Stimulated activated CD4-positive, alpha-beta T cell treated with anti-CD3 and anti-CD28 coated beads, Interleukin-4, amount 100 ng/mL, for 1 hour (primary cell): ENCODE measurements at places on chromosomes 3 and 15.

GRCh38 chr3:133477487-133477886 lies 77.6 kb downstream of the BFSP2 start:
- DNase-seq, result no peak

DNA sequence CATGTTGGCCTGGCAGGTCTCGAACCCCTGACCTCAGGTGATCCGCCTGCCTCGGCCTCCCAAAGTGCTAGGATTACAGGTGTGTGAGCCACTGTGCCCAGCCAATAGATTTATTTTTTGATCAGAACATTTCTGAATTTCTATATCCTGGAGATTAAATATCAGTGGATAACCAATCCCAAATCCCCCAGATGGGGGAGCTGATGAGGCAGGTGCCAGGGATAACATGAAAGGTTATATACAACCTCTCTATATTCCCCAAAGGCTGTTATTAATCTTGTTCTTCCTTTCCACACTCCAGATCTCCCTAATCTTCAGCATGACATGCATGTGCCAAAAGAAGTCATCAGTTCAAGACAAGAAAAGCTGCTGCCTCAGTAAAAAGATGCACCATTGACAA lies 112.3 kb downstream of the WDR76 start:
- no peak for DNase-seq

- no peak for DNase-seq
Observed at GRCh38 chr3:18579661-18580060, 154.5 kb upstream of the SATB1 start.

DNA sequence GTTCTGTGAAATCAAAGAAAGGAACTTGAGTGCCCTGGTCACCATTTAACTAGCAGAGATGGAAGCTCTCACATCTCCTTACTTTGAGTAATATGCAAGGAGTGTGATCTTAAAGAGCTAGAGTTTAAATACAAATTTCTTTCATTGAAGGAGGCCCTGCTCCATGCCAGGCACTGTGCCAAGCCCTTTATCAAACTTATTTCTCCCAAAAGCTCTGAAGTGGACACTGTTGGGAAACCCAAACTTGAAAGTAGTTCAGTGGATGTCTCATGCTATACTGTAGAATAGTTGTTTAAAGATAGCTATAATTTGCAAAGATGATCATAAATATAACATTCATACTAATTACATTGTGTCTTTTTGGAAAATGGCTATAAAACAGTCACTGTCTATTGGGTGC lies 17.1 kb downstream of the GALNT15 start:
- DNase-seq, result no peak

GRCh38 chr15:98930576-98930975 lies 77.0 kb downstream of the PGPEP1L start:
- no peak for DNase-seq

DNA sequence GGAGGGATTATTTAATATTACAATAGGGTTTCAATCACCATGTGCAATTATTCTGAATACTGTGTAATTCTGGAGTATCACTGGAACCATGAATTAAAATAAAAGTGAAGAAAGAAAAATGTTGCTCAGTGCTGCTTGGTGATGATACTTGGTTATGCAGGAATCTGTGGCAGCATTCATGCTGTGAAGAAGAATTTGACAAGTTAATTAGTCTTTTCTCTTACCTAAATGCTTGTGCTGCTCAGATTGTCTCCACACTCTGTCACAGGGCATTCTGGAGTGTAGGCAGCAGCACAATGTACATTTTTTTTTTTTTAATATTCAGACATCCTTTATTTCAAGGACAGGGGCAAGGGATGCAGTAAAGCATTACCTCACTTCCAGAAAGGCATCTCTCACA lies 749.3 kb upstream of the CADM2 start:
- DNase-seq, result no peak

GRCh38 chr3:127988770-127989557 lies 63.3 kb upstream of the SEC61A1 start:
- no peak for DNase-seq

DNA sequence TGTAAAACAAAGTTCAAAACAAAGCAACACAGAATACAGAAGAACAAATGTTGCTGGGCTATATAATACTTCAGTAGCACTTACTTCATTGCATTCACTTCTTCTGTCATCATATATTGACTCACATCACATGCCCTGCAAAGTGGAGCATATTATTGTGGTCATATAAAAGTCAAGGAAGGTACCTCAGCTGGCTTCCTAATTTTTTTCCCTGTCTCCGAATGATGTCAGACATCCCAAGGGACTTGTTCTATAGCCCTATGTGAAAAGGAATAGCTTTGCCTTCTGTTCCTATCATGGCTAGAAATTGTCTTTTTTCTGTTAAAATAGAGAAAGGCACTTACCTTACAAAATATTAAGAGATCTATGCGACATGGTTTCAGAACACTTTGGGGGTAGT lies 109.4 kb downstream of the LRTM1 start:
- no peak for DNase-seq

DNA sequence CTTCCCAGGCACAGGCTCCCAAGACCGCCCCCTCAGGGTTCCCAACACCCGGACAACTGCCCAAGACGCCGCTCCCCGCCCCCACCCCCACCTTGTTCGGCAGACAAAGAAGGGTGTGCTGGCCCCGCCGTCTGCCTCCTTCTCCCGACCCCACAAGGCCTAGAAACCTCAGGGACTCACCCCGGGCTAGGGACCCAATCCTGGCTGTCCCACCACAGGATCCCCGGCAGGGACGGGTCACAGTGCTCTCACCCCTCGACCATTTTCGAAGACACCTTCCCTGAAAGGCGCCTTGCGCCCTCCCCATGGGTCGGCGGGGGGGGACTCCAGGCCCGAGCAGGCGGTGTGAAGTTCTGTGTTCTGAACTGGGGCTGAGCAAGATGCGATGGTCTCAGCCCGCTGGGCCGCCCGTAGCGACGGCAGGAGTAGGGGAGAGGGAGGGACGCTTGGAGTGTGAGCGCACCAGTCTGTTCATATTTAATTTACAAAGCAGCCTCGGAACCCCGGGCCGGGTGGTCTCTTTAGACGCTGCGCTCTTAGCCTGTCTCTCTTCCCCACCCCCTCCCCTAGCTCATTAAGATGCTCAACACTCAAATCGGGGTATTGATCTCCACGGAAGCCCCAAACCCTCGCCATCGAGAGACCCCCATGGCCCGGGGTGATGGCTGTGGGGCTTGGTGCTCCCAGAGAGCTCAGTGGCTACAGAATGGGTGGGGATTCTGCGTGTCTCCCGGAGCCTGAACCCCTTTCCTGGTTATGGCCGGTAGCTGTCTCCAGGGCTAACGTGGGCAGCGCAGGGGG lies 1.4 kb upstream of the ISLR2 start:
- no peak for DNase-seq

DNA sequence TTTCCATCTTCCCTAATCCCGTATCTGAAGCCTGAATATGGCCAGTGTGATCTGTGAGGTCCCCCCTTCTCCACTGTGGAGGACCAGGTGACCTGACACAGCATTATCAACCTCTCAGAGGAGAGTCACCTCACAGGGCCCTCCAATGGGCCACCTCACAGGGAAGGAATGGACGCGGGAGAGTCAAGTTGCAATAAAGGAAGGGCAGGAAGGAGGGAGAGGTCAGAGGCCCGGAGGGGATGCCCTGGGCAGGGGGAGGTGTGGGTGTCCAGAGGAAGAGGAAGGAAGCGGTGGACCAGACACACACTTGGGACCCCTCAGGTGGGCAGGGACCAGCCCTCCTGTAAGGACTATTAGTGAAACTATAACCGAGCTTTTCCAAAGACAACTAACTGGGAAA lies 14.6 kb upstream of the LRRC15 start:
- DNase-seq, result no peak

DNA sequence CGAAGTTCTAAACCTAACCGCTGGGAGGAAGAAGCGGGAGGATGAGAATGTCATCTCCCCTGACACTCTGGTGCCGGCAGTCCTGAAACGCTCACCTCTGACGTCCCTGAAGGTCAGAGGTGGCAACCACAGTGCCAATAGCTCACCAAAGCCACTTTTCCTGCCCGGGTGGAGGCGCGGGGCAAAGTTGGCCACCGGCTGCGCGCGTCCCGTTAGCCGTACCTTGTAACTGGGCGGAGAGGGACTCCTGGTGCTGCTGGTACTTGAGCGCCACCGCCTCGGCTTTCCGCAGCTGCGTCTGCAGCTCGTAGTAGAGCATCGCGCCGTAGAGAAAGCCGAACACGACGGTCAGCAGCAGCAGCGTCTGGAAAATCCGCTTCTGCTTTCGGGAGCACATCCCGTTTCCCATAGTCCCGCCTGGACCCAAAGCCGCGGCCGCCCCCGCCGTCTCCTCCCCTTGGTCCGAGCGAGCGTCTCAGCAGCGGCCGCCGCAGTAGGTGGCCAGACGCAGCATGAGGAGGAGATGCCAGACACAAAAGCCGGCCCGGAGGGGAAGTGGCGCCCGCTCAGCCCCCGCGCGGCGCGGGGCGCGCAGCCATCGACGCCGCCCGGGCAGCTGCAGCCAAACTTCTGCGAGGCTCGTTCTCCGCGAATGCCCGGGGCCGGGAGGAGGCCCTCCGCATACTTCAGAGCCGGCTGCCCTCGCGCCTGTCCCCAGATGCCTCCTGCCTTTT lies 680 bp downstream of the GOLIM4 start:
- peak; percentile 16 for DNase-seq

DNA sequence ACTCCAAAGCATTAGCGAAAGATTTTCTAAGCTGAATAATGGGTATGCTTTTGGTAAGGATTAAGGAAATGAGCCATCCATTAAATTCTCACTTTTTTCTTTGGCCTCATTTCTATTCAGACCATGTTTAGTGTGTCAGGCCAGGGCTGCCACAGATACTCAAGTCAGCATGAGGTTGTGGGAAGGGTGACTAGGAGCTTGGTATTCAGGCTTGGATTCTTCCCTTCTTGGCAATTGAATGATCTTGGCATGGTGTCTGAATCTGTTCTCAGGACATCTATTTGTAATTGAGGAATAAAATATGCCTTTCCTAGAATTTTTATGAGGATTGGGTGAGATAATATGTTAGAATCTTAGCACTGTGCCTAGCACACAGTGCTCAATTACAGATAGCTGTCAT lies 11.2 kb downstream of the CCNB2 start:
- no peak for DNase-seq

DNA sequence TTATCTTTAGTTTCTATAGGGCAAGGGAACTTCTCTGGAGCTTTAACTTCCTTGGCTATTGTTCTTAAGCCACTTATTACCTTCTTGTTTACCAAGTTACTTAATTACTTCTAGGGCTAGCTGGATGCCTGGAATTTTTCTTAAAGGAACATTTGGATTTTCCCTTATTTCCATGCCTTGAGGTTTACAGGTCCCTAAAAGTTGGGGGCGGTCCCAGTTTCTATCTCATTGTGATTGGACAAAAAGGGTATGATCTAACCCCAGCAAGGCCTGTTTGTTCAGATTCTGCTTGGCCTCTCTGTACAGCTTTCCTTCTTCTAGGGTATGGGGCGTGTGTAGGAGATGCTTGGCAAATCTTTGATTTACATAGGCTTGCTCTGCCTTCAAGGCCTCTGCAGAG lies 17.4 kb downstream of the PDHB start:
- no peak for DNase-seq

- no peak for DNase-seq
Observed at GRCh38 chr3:142693136-142693853, 30.5 kb upstream of the TRPC1 start.

DNA sequence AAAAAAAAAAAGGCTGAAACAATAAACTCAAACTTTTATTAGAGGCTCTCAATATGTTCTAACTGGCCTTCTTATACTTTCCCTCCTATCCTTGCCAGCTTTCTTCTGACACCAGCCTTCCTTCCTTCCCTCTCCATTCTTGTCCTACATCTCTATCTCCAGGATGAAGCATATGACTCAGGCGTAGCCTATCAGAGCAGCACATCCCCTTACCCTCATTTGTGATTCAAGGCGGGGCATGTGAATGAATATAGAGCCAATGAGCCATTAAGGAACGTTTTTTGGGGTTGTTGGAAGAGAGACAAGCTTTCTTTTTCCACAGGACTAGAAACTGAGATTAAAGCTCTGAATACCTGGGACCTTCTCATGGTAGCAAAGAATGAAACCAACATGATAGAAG lies 25.1 kb upstream of the KCNMB3 start:
- no peak for DNase-seq

DNA sequence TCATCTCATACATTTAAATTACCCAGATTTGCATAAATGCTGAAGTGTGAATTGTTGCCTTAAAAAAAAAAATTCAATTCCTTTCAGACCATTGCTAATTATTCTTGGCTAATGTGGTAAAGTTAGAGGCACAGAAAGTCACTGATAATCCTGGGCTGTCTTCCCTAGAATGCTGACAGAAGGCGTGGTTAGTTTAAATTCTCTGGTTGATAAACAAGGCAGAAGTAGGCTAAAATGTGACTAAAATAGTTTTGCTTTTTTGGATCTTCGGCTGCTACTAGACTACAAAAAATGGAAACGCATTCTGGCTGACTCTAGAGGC lies 193.7 kb downstream of the OTOL1 start:
- DNase-seq, result no peak

DNA sequence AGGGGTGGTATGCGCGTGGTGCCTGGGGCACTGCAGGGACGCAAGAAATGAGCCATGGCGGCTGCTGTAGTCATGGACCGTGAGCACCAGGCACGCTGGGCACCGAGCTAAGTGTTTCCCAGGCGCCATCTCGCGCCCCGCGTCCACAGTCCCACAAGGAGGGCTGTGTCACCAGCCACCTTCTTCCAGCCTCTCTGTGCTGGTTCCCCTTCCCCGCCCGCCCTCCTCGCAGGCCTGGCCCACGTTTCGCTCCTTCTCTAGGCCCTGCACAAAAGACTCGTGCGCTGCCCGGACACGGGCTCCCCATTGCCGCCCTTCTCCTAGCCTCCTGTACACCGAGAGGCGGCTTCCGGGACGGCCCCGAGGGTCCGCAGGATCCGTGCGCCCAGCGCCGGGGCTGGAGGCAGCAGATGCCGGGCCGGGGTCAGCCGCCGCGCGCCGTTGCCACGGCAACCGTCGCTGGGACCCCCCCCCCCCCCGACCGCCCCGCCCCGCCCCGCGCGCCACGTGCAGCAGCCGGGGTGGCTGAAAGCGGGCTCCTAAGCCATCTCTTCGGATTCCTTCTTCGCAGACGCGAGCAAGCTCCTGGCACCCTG lies 113.4 kb downstream of the SRGAP3 start:
- DNase-seq, result peak; percentile 9
